Activated naive CD4-positive, alpha-beta T cell (primary cell): ENCODE measurements at places on chromosomes 2 and 18.

DNA sequence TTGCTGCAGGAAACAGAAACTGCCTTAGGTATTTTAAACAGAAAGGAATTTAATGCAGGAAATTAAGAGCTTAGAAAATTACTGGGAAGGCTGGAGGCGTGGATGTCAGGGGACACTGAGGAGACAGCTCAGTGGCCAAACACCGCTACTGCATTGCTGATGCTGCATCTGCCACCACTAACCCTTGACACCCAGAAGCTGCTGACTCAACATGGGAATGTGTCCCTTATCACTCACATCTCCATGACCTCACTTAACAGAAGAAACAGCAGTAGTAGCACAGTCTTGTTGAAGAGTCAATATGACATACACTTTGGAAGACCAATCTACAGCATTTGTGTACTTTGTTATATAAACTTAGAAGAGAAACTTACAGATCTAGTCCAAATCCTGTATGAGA lies 906.1 kb downstream of the SLC4A3 start:
- DNase-seq: no peak

- DNase-seq: no peak
Measured at GRCh38 chr2:194567661-194568017, 1089.4 kb upstream of the SLC39A10 start.

- DNase-seq: no peak
Measured at GRCh38 chr2:172082944-172083627, 2.2 kb upstream of the DLX1 start.

- no peak for DNase-seq
Measured at GRCh38 chr2:191453761-191454160, 208.6 kb downstream of the MYO1B start.

GRCh38 chr2:119760956-119761275 lies 1.2 kb downstream of the PTPN4 start:
- no peak for DNase-seq

GRCh38 chr2:69250981-69251380 lies 136.0 kb downstream of the GFPT1 start:
- DNase-seq: no peak
